ENCODE measurements at places on chromosomes 5 and 9.

DNA sequence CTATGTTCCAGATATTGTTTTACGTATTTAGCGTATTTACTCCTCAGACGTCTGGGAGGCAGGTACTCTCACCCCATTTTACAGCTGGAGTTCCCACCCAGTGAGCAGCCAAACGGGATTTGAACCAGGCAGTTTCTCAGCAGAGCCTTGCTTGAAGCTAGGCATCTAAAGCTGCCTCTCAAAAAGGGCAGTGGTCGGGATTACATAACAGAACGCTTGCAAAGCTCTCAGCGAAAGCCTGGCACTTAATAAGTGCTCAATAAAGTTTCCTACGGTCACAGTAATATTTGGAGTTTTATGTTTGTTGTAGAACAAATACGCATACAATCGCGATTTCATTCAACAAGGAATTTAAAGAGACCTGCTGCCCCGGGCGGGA, 286 bp upstream of the BSPRY start:
- DNase-seq, result no peak

- DNase-seq, result no peak
Observed at GRCh38 chr5:68484307-68485068, 268.9 kb downstream of the PIK3R1 start.

- no peak for DNase-seq
Observed at GRCh38 chr9:69028754-69029153, 6.8 kb upstream of the FXN start.

- no peak for DNase-seq
Observed at GRCh38 chr5:68320413-68320986, 104.9 kb downstream of the PIK3R1 start.

- DNase-seq, result no peak
Observed at GRCh38 chr9:7303907-7304626, 495.5 kb downstream of the DMAC1 start.

- DNase-seq, result no peak
Observed at GRCh38 chr5:29796013-29796412, 1397.5 kb upstream of the CDH6 start.
